ENCODE measurements at places on chromosomes 3 and 15.
A peak's percentile ranks its signal among the peaks of the same experiment; 100 is the strongest.

GRCh38 chr3:191352014-191352413 is 21.7 kb upstream of the UTS2B start:
- no peak for DNase-seq

- DNase-seq: no peak
Observed at GRCh38 chr3:172582712-172583111, 59.5 kb upstream of the TNFSF10 start.

DNA sequence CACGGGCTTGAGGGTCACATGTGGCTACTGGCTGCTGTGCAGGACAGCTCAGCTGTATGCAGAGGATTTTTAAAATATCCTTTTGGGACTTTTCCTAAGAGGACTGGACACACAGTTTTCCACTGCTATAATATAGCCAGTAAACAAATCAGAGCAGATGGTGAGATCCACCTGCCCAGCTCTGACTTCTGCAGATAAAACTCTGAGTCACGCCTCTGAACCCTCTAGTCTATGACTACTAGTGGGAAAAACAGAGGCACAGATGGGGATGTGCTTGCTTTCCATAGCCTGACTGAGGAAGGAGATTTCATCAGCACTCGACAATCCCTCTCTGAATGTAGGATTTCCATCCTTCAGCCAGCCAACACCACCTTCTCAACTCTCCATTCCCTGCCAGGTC is 45.1 kb downstream of the COLQ start:
- no peak for DNase-seq

GRCh38 chr3:144033240-144033589 is 61.6 kb downstream of the DIPK2A start:
- no peak for DNase-seq

DNA sequence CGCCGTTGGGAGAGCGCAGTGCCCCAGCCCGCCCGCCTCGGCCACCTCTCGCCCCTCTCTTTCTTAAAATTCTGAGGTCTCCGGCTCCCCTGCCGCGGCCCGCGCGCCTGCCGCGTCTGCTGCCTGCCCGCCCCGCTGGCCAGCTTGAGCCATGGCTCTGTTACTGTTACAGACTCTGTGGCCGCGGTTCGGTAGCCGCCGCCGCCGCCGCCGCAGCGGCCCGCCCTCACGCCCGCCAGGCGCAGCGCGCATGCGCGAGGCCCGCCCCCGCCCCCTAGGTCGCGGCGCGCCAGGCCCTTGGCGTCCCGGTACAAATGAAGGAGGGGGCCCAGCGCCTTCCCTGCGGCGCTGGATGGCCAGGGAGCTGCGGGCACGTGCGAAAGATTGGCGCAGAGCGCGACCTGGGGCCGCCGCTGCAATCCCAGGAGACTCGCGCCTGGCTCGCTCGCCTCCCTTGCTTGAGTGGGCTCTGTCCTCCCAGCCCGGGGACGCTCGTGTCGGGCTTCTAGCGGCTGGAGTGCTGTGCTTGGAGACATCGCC is at the start of gene ONECUT1:
Gene ONECUT1, minus strand, starts transcription at position 168 of the 540 bp plus-strand sequence. CDS start 452 bp downstream, outside the sequence.
- DNase-seq: peak; percentile 55

GRCh38 chr3:170154569-170155143 is 26.9 kb downstream of the PHC3 start:
- DNase-seq: no peak

GRCh38 chr3:16113704-16114103 is 60.8 kb upstream of the GALNT15 start:
- DNase-seq: no peak

DNA sequence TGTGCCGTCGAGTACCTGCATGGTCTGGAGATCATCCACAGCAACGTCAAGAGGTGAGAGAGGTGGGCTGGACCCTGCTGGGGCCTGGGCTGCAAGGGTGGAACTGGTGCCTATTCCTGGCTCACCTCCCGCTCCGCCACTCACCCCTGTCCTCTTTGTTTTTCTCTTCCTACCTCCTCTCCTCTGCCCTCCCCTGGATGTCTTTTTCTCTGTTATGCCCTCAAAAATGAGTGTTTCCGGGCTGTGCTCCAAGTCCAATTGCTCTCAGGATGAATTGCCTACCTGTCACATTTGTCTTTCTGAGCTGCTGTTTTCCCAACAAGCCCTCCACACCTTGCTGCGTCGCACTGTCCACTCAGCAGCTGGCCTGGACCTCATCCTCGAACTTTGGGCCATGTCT is 28.5 kb upstream of the TATDN2 start:
- DNase-seq: no peak

GRCh38 chr15:36278219-36278618 is 301.2 kb upstream of the CDIN1 start:
- DNase-seq: no peak

DNA sequence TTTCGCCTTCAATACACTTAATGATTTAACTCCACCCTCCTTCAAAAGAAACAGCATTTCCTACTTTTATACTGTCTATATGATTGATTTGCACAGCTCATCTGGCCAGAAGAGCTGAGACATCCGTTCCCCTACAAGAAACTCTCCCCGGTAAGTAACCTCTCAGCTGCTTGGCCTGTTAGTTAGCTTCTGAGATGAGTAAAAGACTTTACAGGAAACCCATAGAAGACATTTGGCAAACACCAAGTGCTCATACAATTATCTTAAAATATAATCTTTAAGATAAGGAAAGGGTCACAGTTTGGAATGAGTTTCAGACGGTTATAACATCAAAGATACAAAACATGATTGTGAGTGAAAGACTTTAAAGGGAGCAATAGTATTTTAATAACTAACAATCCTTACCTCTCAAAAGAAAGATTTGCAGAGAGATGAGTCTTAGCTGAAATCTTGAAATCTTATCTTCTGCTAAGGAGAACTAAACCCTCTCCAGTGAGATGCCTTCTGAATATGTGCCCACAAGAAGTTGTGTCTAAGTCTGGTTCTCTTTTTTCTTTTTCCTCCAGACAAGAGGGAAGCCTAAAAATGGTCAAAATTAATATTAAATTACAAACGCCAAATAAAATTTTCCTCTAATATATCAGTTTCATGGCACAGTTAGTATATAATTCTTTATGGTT is at the start of gene CCR5:
Gene CCR5, plus strand, starts transcription at position 108 of the 680 bp plus-strand sequence. CDS start 1,957 bp downstream, outside the sequence.
- DNase-seq: peak; percentile 29

DNA sequence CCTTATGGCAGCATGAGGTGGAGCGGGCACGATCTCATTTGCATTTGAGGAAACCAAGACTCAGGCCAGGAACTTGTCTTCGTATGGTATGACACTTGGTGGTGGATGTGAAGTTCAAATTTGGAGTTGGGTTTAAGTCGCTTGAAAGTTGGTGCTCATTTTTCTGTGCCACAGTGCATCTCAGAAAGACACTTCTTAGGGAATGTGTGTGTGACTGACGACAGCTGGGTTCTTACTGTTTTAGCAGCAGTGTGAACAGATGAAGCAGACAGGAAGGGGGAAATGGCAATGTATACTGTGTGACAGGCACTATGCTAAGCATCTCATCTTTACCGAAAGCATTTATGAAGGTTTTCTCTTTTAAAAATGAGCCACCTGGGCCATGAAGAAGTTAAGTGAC is 75.4 kb downstream of the SEC22A start:
- no peak for DNase-seq

DNA sequence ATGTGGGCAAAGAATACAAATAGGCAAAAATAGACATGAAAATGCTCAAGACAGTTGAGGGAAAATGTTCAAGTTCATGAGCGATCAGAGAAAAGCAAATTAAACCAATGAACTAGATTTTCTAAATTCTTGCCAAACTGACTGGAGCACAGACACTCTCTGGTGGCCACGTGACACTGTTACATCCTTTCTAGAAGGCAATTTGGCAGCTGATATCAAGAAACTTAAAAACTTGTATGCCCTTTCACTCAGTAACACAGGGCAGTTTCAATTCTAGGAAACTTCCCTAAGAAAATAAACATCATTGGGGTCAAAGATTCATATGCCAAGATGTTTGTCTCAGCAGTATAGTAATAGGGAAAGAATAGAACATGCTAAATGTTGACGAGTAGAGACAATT is 52.2 kb downstream of the ABHD5 start:
- DNase-seq: no peak

DNA sequence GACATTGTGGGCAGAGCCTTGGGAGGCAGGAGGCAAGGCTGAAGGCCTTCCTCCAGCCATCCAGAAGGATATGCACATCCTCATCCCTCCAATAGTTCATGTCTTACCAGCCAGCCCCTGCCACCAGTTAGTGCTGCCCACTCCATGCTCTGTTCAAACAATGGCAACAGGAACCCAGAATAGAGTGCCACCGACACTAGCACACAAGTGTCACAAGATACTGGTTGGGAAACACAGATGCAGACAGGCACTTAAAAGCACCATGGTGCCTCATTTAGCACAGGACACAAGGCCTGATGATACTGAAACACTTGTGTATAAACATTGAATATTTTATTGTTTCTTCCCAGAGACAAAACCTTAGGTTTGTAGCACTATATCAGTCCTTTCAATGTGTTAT is 56.5 kb upstream of the MYO5C start:
- DNase-seq: no peak

GRCh38 chr3:19739504-19739903 is 194.5 kb downstream of the EFHB start:
- no peak for DNase-seq

- DNase-seq: no peak
Observed at GRCh38 chr15:52524223-52525136, 4.2 kb downstream of the MYO5A start.

DNA sequence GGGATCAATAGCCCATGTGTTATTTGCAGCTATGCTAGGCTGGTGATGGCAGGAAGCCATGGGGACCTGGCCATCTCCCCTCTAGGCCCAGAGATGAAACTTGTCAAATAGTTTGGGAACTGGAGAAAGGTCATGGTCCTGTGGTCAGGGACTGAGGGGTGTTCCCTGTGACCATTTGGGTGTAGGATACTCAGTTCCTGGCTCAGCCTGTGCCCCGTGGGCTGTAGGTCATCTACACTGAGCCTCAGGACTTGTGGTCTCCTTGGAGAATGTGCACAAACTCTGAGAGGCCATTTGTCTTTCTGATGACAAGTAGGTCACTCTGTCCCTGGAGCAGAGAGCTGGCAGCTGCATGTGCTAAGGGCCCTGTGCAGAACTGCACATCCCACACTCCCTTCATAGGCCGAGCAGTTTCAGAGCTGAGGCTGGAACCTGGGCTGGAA is 17.5 kb downstream of the GASK1A start:
- no peak for DNase-seq

DNA sequence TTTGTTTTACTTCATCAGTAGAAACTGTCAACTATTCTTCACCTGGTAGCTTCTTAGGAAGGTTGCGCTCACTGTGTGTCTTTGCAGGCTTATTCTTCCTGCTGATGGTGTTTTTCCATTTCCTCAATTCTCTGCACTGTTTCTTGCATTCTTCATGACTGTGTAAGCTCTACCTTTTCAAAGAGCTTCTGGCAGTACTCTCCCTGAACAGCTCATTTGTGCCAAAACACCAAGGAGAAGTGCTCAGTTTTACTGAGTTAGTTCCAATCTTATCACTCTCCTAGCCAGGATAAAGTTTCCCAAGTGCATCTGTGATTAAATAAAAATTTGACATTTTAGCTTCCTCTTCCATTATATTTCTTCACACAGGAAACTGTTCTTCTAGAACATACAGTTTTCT is 339.8 kb downstream of the EPHA3 start:
- no peak for DNase-seq

DNA sequence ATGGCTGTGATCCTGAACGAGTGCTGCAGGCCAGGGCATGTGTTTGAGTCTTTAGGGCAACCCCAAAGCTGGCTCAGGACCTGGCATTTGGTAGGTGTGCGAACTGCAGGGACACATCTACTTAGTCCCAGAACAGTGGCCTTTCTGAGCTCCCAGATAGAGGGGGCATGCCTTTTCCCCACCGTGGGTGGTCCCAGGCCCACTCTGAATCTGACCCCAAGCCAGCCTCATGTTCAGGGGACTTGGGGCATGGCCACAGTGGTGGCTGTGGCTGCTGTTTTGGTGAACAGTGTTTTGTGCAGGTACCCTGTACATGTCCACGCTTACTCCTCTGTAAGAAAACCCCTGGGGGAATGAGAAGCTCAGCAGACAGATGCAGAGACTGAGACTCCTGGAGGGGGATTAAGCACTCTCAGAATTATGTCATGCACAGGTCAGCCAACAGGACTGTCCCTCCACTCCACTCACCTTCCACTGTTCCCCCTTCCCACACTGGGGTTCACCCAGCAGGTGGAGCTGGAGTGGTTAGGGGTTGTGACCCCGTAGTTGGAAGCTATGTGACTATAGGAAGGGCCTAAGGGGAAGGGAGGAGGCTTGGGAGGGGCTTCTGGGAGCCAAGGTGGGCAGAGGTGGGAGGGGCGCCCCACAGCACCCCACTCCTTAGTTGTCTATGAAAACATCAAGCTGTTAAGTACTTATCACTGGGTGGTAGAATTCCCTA is 16.4 kb downstream of the ESYT3 start:
- no peak for DNase-seq

- peak; percentile 23 for DNase-seq
Observed at GRCh38 chr15:68209735-68210408, 4.7 kb upstream of the CALML4 start.

DNA sequence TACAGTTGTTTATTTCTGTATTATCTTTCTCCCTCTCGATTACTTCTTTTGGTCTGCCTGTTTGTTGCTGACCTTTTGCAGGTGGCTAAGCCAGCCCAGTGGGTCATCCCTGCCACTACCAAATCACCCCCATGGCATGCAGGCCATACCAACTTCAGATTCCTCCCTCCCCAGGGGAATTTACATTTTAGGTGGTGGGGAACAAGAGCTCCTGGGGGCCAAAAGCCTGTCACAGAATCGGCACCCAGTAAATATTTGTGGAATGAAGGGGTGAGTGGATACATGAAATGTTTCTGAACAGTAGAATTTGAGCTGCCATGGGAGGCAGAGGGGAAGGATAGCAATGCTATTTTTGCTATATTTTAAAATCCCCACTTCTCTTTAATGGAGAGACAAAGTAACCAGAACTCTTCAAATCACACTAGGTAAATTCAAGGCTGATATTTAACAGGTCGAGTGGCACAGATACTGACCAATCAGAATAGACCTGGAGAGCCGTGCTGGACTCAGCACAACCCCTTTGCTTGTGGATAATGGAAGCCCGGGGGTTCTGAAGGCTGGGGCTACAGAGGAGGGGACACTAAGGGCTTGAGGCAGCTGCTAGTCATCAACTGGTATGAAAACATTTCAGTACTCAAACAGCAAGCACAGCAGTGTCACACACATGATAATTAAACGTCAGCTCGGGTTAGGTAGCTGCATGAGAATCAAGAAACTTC is 54.3 kb upstream of the SMAD3 start:
- DNase-seq: no peak

DNA sequence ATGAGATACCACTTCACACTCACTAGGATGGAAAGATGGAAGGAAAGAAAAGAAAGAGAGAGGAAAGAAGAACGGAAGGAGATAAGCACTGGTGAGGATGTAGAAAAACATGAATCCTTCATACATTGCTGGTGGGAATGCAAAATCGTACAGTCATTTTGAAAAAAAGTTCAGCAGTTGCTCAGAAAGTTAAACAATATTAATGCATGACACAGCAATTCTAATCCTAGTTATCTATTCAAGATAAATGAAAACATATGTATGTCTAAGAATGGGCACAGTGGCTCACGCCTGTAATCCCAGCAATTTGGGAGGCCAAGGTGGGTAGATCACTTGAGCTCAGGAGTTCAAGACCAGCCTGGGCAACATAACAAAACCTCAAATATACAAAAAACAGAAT is 59.1 kb downstream of the SENP7 start:
- no peak for DNase-seq

Data from activated naive CD4-positive, alpha-beta T cell treated with Interleukin-2 at 50 U/mL for 16 hours (primary cell).